ENCODE measurements at places on chromosomes 5 and 9.
A peak's percentile ranks its signal among the peaks of the same experiment; 100 is the strongest.

- peaks cover 9% of the 10 kb centered on the region for H3K4me1 ChIP-seq
- no peak overlapping the region for H3K27ac ChIP-seq
- H3K36me3 ChIP-seq: no peaks in the 10 kb centered on the region
- H3K27me3 ChIP-seq: no peaks in the 10 kb centered on the region
- no peak overlapping the region for H3K4me3 ChIP-seq
These were observed 3.0 kb upstream of the CTSV start for GRCh38 chr9:97041898-97042297.

DNA sequence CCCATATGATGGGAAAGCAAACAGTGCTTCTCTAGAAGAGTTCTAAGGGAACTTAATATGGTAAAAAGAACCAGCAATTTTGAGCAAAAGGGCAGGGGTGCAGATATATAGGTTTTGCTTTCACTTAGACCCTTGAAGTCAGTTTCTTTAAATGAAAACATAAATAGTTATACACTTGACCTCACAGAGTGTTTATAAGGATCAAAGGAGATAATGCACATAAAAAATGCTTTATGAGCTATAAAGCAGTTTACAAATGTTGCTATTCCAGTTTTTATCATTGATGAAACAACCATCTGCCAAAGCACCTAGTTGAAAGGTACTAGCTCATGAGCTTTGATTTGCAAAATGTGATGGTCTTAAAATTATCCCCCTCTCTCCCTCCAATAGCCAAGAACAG is 45.7 kb downstream of the ITGA2 start:
- peaks cover 54% of the 10 kb centered on the region for H3K4me1 ChIP-seq
- H3K27me3 ChIP-seq: no peaks in the 10 kb centered on the region
- H3K27ac ChIP-seq: no peak overlapping the region
- DNase-seq: no peak
- H3K36me3 ChIP-seq: peaks cover 5% of the 10 kb centered on the region

DNA sequence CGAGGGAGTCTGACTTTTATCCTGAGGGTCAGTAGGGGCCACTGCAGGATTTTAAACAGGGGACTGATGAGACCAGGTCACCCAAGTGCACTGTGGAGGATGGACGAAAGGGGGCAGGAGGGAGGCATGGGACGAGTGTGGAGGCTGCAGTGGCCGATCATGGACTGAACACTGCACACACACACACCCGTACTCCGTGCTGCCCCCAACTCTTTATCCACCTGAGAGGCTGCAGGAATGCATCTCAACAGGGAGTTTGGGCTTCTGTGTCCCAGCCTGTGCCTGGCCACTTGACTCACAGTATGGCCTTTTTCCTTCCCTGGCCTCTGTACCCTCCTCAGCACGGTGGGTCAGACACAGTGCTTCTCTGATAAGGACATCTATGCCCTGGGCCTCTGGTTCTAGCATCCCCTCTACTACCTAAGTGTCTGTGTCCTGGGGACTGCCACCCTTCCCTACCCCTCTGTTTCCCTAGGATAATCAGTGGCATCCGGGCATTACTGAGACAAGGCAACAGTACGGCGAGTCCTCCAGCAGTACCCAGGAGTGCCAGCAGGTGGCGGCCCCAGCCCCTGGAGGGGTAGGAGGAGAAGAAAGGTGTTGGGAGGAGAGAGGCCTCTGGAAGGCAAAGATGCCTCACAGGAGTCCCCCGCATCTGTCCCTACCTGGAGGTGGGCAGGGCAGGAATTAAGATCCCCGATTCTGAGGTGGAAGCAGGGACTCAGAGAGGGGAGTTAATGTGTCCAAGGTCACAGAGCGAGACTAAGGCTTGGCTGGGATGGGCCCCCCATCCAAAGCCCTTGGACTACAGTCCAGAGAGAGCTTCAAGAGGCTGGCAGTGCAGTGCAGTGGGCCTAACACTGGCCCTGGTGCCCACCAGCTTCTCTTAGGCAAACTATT is 5.1 kb upstream of the CDX1 start:
- peaks cover 12% of the 10 kb centered on the region for H3K4me1 ChIP-seq
- no peak overlapping the region for H3K27ac ChIP-seq
- no peak overlapping the region for H3K4me3 ChIP-seq
- H3K27me3 ChIP-seq: no peaks in the 10 kb centered on the region
- DNase-seq: peak; percentile 88
- H3K36me3 ChIP-seq: no peaks in the 10 kb centered on the region

DNA sequence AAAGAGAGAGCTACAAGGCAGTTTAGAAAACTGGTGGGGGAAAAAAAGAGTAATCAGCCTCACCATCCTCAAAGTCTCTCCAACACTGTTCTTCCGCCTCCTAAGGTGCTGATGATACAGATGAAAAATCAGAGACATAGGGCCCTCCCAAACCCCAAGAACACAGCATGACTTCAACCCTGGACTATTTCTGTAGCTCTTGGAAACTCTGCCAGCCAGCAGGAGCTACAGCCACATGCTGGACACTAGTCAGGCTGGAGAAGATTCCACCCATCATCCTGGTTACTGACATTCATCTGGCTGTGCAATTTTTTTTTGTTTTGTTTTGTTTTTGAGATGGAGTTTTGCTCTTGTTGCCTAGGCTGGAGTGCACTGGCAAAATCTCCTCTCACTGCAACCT is 42.4 kb downstream of the OXCT1 start:
- peaks cover 25% of the 10 kb centered on the region for H3K36me3 ChIP-seq
- DNase-seq: no peak
- H3K27ac ChIP-seq: no peak overlapping the region
- H3K4me3 ChIP-seq: no peak overlapping the region

GRCh38 chr9:82447343-82447742 is 458.8 kb downstream of the SPATA31D1 start:
- no peak overlapping the region for H3K4me3 ChIP-seq
- no peaks in the 10 kb centered on the region for H3K36me3 ChIP-seq
- no peak overlapping the region for H3K27ac ChIP-seq
- no peaks in the 10 kb centered on the region for H3K4me1 ChIP-seq
- H3K27me3 ChIP-seq: no peaks in the 10 kb centered on the region
- no peak for DNase-seq

DNA sequence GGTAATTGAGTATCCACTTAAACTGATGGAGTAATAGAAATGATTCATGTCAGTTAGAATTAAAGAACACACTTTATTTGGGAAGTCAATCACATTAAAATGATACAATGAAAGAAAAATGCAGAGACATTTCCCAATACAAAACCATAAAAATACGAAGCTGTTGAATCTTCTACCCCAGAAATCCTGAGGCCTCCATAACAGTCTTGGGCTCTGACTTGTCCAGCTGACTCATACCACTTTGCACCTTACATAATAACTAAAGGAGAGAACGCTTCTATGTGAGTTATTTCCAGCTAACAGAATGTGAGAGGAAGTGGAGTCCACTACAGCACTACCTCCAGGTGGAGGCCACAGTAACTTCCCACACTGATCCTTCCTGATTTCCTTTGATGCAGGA is 305.0 kb downstream of the MRPS30 start:
- H3K27ac ChIP-seq: peak overlapping the region; percentile 13
- no peaks in the 10 kb centered on the region for H3K36me3 ChIP-seq
- H3K27me3 ChIP-seq: no peaks in the 10 kb centered on the region
- no peak overlapping the region for H3K4me3 ChIP-seq
- peaks cover 16% of the 10 kb centered on the region for H3K4me1 ChIP-seq
- peak; percentile 77 for DNase-seq

GRCh38 chr9:14437354-14438231 is 123.7 kb upstream of the NFIB start:
- DNase-seq: peak; percentile 48
- H3K4me1 ChIP-seq: peaks cover 6% of the 10 kb centered on the region
- H3K27ac ChIP-seq: no peak overlapping the region

GRCh38 chr9:26603617-26604016 is 289.0 kb downstream of the CAAP1 start:
- H3K27ac ChIP-seq: no peak overlapping the region
- peaks cover 8% of the 10 kb centered on the region for H3K27me3 ChIP-seq
- H3K4me1 ChIP-seq: no peaks in the 10 kb centered on the region
- H3K36me3 ChIP-seq: no peaks in the 10 kb centered on the region
- no peak for DNase-seq

DNA sequence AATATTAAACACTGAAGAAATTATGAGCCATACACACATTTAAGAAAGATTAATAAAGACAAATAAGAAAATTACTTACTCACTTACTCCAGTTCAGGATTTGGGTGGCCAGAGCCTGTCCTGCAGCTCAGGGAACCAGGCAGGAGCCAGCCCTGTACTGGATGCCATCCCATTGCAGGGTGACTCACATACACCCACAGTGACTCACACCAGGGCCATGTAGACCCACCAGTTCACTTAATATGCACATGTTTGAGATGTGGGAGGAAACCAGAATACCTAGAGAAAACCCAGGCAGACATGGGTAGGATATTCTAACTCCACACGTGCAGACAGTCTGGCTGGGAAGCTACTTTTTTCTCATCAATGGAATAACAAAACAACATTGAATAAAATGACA is 49.6 kb upstream of the ADRB2 start:
- H3K27ac ChIP-seq: no peak overlapping the region
- no peak overlapping the region for H3K4me3 ChIP-seq
- H3K27me3 ChIP-seq: no peaks in the 10 kb centered on the region
- peaks cover 11% of the 10 kb centered on the region for H3K4me1 ChIP-seq
- H3K36me3 ChIP-seq: no peaks in the 10 kb centered on the region

- H3K4me1 ChIP-seq: peaks cover 5% of the 10 kb centered on the region
- DNase-seq: no peak
- no peak overlapping the region for H3K4me3 ChIP-seq
- no peaks in the 10 kb centered on the region for H3K27me3 ChIP-seq
These were observed 46.3 kb upstream of the TBC1D9B start for GRCh38 chr5:179953987-179954386.

DNA sequence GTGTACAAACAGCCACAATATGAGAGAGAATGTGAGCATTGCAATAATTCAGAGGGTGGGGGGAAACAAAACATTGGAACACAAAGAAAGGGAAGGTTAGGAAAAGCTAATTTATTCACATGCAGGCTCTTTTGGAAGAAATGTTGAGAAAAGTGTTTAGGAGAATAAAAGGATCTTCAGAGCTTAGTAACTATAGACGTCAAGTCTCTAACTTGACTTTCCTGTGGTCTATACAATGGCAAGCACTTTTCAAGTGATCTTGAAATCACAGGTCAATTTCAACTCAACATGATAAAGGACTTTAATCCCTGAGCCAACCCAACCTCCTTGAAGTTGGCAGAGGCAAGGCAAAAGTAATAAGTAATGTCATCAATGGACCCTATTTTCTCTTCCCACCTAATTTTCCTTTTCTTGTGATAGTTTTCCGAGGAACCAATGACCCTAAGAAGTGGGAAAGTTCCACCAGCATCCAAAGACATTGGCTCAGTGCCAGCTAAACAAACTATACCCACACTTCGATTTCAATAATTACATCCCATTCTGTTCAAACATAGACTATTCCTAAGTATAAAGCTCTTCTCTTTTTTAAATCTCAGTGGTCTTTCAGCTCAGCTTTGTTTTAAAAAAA is 23.7 kb downstream of the RFK start:
- H3K4me3 ChIP-seq: no peak overlapping the region
- H3K27ac ChIP-seq: no peak overlapping the region
- peaks cover 25% of the 10 kb centered on the region for H3K4me1 ChIP-seq
- no peaks in the 10 kb centered on the region for H3K27me3 ChIP-seq
